Ascending aorta (tissue), 2 donors: ENCODE measurements at places on chromosomes 3 and 15.

- peak; percentile 88 for DNase-seq
These were observed 40.1 kb downstream of the VGLL4 start for GRCh38 chr3:11603628-11604027.

DNA sequence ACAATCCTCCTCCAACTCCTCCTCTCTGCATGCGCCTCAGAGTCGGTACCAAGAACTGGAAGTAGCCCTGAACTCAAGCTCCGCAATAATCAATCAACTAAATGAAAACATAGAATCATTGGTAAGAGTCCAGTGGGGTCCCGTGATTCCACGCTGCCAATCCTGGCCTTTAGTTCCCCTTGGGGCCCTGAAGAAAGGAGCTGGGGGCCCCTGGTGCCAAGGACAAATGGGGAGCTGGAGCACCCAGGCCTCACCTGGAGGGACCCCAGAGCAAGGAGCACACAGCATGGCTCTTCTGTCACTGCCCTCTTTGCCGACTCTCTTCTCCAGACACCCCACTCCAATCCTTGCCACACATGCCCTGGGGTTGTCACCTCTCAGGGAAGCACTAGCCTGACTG, 80.3 kb downstream of the ADAMTS7 start:
- no peak for DNase-seq

DNA sequence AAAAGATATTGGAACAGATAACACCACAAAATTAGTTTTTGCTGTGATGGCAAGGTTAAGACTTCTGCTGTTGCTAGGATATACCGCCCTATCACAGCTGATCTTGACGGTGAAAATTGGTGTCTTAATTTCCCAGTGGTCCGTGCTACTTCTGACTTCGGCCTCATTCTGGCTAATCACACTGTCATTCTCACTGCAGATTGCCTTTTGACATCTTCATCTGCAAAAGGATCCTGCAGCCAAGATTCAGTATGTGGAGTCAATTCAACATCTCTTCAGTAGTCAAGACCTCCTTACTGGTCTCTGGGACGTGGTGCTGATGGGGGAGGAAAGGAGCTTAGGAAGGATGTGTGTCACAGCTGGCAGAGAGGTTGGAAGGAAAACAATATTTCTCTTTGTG, 438.6 kb downstream of the WDR72 start:
- DNase-seq, result no peak

GRCh38 chr3:37742574-37743212, 119.0 kb upstream of the CTDSPL start:
- peak; percentile 80 for DNase-seq

DNA sequence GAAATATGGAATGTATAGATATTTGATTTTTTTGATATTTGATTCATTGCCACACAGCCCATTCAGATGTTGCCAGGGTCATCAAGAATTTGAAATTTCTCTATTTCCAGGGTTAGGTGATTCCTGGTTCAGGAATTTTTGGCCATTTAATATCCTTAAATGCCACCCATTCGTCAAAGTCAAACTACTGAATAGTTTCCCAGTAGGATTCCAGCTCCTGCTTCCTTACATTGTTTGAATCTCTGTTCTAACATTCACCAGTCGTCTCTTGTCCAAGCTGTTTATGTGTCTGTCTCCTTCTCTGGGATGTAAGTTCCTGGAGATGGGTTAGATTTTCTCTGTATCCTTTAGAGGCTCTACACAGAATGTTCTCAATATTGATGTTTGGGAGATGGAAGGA, 124.9 kb upstream of the TLE3 start:
- DNase-seq, result no peak

GRCh38 chr3:114775395-114775794, 371.7 kb downstream of the ZBTB20 start:
- DNase-seq, result no peak

- DNase-seq, result no peak
These were observed 43.5 kb downstream of the CFAP92 start for GRCh38 chr3:128950223-128950938.

DNA sequence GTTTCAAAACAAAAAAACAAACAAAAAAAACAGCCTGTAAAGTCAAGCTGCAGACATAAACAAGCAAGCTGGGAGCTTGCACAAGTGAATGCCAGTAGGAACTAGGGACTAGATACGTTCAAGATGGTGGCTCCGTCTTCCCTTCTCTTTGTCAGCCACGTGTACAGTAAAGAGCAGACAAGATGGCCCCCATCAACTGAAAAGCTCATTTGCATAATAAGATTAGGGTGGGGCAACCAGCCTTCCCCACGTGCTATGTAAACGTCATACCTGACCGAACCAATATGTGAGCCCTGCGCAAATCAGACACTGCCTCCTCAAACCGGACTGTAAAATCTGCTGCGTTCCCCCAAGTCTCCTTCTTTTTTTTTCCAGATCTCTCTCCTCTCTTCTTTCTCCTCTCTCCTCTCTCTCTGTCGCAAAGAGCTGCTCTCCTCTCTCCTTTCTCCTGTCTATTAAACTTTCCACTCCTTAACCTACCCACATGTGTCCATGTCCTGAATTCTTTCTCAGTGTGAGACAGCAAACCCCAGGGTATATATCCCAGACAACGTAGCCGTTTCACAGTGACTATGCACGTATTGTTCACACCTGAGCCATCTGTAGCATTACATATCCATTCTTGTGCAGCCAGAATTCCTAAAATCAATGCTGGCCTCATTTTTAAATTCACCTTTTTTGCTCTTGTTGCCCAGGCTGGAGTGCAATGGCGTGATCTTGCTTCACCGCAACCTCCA, 31.2 kb upstream of the FXR1 start:
- DNase-seq, result no peak

DNA sequence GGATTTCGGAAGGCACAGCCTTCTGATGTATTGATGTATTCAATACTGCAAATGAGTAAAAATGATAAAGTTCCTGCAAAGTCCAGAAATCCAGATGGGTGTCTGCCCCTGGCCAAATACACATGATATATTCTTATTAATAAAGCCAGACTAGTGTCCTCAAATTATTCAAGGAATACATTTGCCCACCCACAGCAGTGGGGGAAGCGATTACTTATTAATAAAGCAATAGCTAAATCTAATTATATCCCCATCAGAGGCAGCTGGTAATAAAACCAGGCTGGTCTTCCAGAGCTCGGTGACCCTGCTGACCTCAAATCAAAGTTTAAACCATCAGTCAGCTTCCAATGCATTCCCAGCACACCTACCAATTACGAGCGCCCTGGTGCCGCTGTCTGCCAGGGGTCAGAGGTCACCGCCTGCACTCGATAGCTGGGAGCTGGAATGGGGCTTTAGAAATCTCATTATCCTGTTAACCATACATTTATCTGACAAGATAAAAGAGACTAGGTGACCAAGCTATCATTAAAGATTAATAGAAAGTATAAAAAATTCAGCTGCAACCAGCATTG, 330.3 kb downstream of the UACA start:
- no peak for DNase-seq

DNA sequence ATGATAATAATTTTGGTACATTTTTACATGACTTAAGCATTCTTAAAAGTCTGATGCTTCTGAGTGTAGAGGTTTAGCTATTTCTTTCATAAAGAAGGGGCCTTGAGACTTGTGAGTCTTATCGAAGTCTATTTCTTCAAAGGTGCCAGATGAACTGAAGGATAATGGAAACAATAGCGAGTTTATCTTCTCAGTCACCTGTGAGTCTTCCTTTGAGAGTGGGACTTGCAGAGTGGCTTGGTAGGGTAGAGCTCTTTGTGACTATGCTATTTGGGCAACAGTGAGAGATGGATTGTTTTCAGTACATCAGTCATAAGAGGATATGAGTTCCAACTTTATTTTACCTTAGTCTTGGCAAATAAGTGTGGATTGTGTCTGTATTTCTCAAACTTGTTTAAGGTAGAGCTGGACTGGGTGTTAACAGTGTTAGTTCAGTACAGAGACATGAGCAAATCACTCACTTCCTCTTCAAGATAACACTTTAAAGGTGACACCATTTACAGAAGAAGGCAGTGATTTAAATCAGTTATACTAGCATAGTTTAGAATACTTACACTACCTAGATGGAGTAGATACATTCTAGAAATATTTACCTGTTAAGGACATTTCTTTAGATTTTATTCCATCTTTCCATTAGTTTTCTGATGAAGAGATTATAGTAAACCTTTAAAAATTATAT, 3.2 kb downstream of the AKAP13 start:
- DNase-seq, result no peak

GRCh38 chr15:48761393-48762158, 49.3 kb downstream of the CEP152 start:
- no peak for DNase-seq

DNA sequence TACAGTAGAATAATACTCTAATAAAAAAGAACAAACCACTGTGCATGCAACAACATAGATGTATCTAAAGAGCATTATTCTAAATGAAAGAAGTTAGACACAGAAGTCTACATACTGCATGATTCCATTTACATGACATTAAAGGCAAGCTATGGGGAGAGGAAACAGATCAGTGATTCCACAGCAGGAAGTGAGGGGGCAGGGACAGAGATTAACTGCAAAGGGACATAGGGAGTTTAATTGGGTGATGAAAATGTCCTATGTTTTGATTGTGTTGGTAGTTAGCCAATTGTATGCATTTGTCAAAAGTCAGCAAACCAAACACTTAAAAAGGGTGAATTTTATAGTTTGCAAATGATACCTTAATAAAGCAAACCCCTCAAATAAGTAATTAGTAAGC, 13.8 kb downstream of the CRYGS start:
- DNase-seq, result no peak

DNA sequence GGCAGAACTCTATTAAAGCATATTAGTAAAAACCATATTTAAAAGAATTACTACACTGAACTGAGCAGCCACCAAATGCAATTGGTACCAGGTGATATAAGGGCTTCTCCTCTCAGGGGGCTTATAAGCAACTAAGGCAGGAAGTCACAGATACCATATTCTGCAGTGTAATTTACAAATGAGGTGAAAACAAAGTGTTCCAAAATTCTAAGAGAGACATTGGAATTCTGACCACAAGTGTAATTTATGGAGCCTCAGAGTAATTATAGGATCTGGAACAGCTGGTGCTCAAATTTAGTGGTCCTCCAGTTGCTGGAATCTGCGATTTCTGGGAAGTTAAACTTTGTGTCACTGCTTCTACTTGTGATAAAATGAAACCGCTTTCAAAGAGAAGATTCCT, 3.1 kb upstream of the NR1I2 start:
- no peak for DNase-seq

- no peak for DNase-seq
These were observed 49.5 kb upstream of the ABHD17C start for GRCh38 chr15:80645494-80646065.

GRCh38 chr3:128256131-128256530, 102.8 kb downstream of the EEFSEC start:
- no peak for DNase-seq

DNA sequence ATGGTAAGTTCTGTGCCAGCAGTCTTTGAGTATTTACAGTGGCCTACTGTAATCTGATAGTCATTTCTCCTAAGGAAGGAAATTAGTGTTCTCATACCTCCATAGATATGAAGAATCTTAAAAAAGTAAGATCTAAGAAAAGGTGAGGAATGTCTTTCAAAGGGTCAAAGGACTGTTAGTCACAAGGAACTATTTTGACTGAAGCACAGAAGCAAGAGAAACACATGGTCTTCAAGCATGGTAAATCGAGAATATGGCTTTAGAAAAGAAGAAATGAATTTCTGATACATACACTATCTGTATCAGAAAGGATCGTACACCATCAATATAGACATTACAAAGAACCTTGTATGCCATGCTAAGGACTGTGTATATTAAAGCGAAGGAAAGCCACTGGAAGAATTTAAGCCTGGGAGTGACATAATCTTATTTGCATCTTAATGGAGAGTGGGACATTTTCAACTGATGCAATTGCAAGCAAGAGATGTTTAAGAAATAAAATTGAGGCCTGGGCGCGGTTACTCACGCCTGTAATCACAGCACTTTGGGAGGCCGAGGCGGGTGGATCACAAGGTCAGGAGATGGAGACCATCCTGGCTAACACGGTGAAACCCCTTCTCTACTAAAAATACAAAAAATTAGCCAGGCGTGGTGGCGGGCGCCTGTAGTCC, 5.5 kb upstream of the ACAP2 start:
- DNase-seq, result no peak

GRCh38 chr3:126109880-126110235, 25.9 kb upstream of the SLC41A3 start:
- DNase-seq, result peak; percentile 52

DNA sequence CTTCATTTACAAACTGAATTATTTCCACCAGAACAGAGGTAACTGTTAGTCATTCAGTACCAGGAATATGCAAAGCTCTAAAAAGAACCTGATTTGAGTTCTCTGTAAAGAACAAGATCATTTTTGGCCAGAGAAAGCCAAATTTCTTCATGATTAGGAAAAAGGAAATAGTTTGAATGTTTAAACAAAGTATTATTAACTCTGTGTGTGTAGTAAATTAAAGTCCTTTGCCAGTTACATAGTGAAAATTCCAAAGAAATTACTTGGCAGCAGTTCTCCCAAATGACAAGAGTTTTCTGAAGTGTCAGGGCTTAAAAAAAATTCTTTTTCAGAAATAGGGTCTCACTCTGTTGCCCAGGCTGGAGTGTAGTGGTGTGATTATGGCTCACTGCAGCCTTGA, 24.5 kb downstream of the QTRT2 start:
- DNase-seq, result no peak

GRCh38 chr3:51386852-51387229, 1.8 kb downstream of the MANF start:
- no peak for DNase-seq

DNA sequence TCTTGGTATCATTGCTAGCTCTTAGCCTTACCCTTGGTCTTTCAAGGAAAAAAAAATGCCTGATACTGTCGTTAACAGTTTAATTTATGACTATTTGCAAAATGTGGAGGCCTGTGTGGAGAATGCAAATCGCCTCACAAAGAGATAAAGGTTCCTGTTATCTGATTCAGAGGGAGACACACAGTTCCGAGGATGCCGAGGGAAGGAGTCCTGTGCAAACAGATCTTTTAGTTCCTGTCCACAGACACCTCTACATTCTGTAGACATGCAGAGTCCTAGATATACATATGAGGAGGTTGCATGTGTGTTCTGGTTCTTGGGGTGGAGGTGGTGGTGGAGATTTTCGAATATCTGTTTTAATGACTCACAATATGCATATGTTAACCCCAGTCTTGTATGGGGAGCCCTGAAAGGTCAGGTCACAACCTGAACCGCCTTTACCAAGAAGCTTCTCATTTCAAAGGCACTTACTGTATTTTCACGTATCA, 5.7 kb downstream of the NR2F2 start:
- DNase-seq, result no peak

- DNase-seq, result peak; percentile 84
These were observed 36.2 kb upstream of the LDHAL6B start for GRCh38 chr15:59170295-59171066.

- no peak for DNase-seq
These were observed 1007.7 kb upstream of the SEMA6D start for GRCh38 chr15:46709460-46710083.

DNA sequence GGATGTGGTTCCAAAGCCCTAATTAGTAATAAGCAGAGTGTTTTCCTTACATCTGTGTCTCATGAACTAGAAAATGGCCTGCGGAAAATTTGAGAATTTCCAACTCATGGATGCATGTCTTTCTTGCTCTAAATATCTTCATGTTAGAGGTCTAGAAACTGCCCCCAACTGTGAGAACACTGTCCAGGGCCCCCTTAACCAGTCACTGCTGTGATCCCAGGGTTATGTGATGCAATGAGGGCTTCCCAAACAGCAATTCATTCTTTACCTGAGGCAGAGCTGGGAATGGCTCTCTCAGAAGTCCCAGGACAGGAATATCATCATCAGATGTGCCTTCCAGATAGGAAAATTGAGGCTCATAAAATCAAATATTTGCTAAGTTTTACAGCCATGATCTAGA, 8.2 kb downstream of the NPAP1 start:
- DNase-seq, result no peak
